Naive thymus-derived CD8-positive, alpha-beta T cell (primary cell): ENCODE measurements at places on chromosomes 5 and 9. TPM values are rescaled to one million over a fixed set of nuclear protein-coding genes. Genes with fewer than 3 reads are reported as not detected.

Gene C1QTNF3
- total RNA-seq, result 5.7 TPM

Gene OR13F1
- not detected for total RNA-seq

Gene LMAN2
- total RNA-seq, result 77.1 TPM

Gene TAF11L10
- not detected for total RNA-seq

Gene SKP1
- 262 TPM for total RNA-seq

Gene BTNL9
- total RNA-seq, result 0.42 TPM

Gene TNFSF15
- total RNA-seq, result not detected

Gene CCL27
- not detected for total RNA-seq

Gene SLC6A19
- not detected for total RNA-seq

Gene SUSD3
- total RNA-seq, result 64.0 TPM

Gene SLC45A2
- total RNA-seq, result 0.93 TPM

Gene FBN2
- total RNA-seq, result 0.05 TPM

Gene AIF1L
- not detected for total RNA-seq

Gene RLN1
- total RNA-seq, result 5.1 TPM

Gene EGR1
- 2.2 TPM for total RNA-seq

Gene IFNK
- not detected for total RNA-seq

Gene FBXW11
- 36.9 TPM for total RNA-seq

Gene PTGES
- total RNA-seq, result not detected

Gene NUDT12
- total RNA-seq, result 4.3 TPM

Gene TMEM252
- not detected for total RNA-seq

Gene LHX3
- total RNA-seq, result not detected

Gene ZNF462
- total RNA-seq, result not detected

Gene FOXD4L3
- 0.25 TPM for total RNA-seq

Gene NINJ1
- total RNA-seq, result 35.6 TPM

Gene KCNMB1
- not detected for total RNA-seq

Gene IFNA21
- not detected for total RNA-seq

Gene MXD3
- 18.1 TPM for total RNA-seq

Gene C5orf22
- total RNA-seq, result 17.1 TPM

Gene HOMER1
- 5.4 TPM for total RNA-seq

Gene FPGS
- 155 TPM for total RNA-seq

Gene TAF1L
- total RNA-seq, result 0.05 TPM

Gene STPG3
- not detected for total RNA-seq
